Brain microvascular endothelial cell (primary cell): ENCODE measurements at places on chromosomes 2 and 18.

- no peak for DNase-seq
These were observed 848 bp downstream of the TMSB10 start for GRCh38 chr2:84906108-84906899.

DNA sequence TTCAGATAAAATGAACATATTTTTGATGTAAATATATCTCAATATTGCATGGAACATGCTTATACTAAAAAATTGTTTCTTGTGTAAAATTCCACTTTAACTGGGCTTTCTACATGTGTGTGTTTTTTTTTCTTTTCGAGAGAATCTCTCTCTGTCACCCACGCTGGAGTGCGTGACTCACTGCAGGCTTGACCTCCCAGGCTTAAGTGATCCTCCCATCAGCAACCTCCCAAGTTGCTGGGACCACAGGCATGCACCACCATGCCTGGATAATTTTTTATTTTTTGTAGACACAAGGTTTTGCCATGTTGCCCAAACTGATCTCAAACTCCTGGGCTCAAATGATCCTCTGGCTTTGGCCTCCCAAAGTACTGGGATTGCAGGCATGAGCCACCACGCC is 254.6 kb downstream of the LOXHD1 start:
- peak; percentile 58 for DNase-seq

GRCh38 chr2:74357627-74358026 is 14.4 kb upstream of the SLC4A5 start:
- DNase-seq = no peak

DNA sequence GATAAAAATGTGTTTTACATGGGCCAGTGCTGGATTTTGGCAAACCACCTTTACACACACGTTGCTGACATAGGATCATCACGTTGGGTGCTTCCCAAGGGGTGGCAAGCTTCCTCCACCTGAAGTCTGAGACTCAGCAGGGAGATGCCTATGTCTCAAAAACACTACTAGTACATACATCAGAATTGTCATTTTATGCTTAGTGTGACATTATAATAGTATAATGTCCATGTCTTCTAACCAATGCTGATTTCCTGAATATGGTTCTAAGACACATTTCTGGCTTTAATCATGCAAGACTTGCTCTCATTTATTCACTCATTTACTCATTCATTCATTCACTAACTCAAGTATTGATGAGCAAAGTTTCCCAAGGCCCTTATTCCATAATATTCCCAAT is 322.3 kb downstream of the LNPK start:
- DNase-seq = no peak

DNA sequence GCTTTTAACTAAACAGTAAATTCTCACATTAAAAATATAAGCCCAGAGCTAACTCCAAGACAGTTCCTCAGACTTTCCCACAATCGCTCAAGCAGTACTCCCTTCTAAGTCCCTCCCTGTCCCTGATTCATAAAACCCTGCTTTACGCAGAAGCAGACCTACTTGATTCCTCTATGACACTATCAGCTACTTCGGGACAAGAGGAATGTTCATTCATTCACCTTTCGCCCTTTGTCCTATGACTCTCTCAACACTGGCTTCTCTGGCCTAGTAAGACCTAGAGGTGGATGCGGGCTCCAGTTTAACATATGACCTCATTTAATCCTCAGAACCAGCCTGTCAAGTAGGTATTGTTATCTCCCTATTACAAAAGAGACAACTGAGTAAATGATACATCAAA is 10.2 kb downstream of the LPIN2 start:
- no peak for DNase-seq

- DNase-seq = no peak
These were observed 26.0 kb downstream of the CNRIP1 start for GRCh38 chr2:68293755-68294154.

DNA sequence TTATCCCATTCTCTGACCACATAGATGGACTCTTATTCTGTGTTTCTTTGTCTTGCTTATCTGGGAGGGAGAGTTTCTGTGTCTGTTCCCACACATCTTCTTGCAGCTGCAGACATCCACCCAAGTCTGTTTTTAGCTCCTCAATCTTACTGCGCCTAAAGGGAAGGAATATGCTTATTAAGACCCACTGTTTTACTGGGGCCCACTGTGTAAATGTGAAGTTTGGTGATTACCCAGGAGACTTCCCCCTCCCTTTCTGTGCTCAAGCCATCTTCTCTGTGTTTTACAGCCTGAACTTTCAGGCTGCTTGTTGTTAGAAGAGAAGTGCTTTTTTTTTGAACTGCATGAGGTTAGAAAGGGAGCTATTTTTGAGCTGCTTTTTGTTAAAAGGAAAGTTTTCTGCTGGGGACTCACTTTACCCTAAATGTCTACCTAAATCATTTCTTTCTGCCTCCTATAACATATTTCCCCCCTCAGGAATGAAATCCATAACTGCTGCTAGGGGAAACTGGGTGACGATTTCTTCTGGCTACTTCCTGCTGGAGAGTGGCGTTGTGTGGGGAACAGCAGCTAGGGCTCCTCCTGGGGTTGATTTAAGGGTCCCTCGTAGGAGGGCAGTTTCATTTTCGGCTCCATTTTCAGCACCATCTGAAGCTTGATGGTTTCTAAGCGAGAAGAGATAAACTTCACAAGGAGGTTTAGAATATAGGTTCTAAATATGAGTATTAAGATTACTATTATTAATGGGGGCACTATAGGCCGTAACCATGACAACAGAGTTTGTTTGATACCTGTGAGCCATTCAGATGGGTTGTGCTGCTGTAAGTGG is 39.5 kb upstream of the GMCL1 start:
- peak; percentile 41 for DNase-seq

DNA sequence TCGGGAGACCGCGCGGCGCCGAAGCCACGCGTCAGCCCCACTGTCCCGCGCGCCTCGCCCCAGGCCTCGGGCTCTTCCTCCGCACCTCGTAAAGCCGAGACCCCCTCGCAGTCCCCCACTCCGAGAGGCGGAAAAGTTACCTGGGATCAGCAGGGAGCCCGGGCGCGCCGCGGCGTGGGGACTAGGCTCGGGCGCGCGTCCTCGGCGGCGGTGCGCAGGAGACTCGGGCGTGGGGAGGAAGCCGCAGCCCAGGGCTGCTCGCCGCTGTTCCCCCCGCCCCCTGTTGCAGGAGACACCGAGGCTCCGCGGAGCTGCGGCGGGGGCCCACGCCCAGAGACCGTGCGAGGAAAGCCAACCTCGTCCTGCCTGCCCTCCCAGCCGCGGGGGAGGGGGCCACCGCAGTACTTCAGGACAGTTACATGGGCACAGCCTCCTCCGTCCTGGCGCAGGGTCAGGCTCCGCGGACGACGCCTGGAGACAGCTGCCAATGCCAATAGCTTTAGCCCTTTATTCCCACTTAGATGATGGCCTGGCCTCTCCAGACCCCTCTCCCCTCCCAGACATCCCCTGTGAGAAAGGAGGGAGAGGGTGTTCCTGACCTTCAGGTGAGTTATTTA is at the start of gene EPB41L3:
EPB41L3 (minus strand) TSS at position 225 of the 617 bp plus-strand sequence. CDS start 54,814 bp downstream, outside the sequence.
- no peak for DNase-seq

DNA sequence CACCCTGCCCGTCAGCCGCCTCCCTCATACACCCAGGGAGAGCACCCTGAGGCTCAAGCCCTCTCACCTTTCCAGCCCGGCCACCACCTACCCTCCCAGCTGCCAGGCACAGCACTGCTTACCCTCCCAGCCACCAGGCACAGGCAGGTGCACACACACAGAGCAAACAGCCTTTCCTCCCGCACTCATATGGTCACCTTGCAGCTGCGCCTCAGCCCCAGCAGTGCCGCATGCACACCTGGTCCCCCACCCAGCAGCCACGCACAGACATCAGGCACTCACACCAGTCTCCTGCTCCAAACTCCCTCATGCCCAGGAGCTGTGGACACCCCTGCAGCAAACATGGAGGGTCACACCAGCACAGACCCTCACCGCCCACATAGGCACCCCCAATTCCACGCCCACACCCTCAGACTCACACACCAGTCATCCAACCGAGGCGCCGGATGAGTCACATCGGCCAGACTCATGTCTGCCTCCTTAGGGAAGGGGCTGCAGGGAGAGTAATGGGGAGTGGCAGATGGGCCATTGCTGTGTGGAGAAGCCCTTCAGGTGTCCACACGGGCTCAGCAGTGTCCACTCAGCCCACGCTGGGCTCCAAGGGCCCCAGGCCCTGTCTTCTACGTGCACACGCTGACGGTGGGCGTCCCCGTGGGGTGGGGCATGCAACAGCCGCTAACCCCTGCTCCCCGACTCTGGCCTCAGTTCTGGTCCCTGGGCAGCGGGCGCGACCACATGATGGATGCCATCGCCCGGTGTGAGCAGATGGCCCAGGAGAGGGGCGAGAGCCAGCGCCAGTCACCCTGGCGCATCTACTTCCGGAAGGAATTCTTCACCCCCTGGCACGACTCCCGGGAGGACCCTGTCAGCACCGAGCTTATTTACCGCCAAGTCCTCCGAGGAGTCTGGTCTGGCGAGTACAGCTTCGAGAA is 22.3 kb upstream of the GPR17 start:
- DNase-seq = peak; percentile 72

- DNase-seq = no peak
These were observed 52.3 kb downstream of the NABP1 start for GRCh38 chr2:191730263-191730662.

DNA sequence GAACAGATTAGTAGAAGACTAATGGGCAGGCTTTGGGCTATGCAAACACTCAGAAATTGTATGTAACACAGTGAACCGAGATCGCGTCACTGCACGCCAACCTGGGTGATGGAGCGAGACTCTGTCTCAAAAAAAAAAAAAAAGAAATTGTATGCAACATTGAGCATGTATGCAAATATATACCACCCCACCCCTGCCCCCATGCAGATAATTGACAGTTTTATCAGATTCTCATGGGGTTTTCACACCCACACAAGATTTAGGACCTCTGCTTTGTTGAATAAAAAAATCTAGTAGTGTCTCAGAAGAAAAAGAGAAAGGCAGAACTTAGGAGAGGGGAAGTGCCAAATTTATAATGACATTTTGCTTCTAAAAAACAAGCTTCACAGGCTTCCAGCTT is 131.6 kb upstream of the FN1 start:
- DNase-seq = no peak

DNA sequence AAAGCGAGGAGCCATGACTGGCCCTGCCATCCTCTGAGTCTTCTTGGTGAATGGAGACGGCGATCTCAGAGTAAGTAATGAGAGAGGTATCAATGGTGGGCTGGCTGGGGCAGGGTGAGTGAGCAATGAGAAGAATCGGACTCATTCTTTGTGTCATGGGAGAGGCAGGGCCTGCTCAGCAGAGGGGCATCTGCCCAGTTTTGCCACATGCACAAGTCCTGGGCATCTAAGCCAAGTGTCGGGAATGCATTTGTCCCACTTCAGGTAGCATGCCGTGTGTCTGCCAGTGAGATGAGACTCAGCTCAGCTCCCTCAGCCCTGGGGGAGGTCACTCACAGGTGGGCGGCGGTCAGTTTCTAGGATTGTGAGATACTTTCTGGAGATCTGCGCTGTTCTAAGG is 791.0 kb upstream of the RAB6C start:
- no peak for DNase-seq

DNA sequence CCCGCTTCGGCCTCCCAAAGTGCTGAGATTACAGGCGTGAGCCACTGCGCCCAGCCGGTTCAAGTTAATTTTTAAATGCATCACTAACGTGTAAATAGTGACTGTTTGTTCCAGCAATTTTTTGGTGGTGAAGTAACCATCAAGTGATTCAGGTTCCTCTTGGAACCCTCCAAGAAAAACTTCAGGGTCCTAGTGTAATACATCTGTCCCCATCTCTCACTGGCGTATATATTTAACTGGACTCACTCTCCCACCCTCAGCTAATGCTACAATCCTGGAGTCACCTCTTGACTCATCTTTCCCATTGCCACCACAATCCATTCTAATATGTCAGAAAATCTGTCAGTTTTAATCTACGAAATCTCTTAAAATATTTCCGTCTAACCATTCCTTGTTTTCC is 10.3 kb downstream of the SULT1C4 start:
- DNase-seq = no peak

- DNase-seq = peak; percentile 58
These were observed 2.9 kb upstream of the EPB41L3 start for GRCh38 chr18:5546660-5547059.

- DNase-seq = no peak
These were observed 40.6 kb downstream of the ACTR3 start for GRCh38 chr2:113930448-113930847.

DNA sequence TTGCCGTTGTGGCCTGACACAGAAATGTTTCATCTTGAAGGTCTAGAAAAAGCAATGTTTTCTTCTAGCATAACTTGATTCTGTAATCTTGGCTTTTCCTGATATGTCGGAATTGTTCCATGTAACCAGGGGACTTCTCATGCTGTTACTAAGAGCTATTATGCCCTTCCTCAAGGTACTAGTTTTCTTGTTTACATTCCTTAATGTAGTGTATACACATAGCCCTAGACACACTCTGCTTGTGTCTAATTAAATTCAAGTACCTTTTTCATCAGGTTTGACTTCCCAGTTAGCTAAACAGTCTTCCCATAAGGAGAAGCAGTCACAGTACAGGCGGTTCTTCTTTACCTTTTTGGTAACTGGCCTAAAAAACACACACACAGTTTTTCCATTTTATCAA is 122.8 kb upstream of the MSH6 start:
- DNase-seq = no peak

- no peak for DNase-seq
These were observed 56.5 kb downstream of the TET3 start for GRCh38 chr2:74041182-74041581.

- no peak for DNase-seq
These were observed 19.0 kb downstream of the DYM start for GRCh38 chr18:49441338-49441938.

- no peak for DNase-seq
These were observed 69.6 kb downstream of the ICOS start for GRCh38 chr2:204005940-204006721.

- peak; percentile 60 for DNase-seq
These were observed 8.4 kb upstream of the ARID5A start for GRCh38 chr2:96528006-96528699.

DNA sequence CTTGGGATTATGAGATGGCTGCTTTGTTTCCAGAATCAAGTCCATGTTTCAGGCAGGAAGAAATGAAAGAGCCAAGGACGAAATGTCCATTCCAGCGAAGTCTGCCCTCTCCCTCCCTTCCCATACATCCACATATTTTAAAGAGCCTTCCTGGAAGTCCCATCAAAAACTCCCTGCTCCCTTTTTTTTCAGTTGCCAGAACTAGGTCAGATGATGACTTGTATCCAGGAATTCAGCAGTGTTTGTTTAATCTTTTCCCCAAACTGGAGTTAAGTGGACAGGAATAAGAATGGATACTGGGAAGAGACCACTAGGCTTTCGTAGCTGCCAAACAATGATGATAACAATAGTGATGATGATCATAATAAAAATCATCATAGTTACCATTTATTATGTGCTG is 198.7 kb downstream of the MEIS1 start:
- DNase-seq = no peak
